ENCODE measurements at places on chromosomes 1 and 21. TPM values are rescaled to one million over a fixed set of nuclear protein-coding genes. Genes with fewer than 3 reads are reported as not detected.

NTMT2 gene
- not detected for total RNA-seq

MXRA8 gene
- 1.2 TPM for total RNA-seq

GRCh38 chr1:160161965-160162705 lies 10.7 kb downstream of the ATP1A4 start:
- no peaks in the 10 kb centered on the region for H3K36me3 ChIP-seq
- H3K4me1 ChIP-seq = peaks cover 9% of the 10 kb centered on the region
- H3K27ac ChIP-seq = no peak overlapping the region
- peaks cover 32% of the 10 kb centered on the region for H3K27me3 ChIP-seq

- H3K4me3 ChIP-seq = no peak overlapping the region
- H3K4me1 ChIP-seq = peaks cover 2% of the 10 kb centered on the region
- H3K27me3 ChIP-seq = peaks cover 58% of the 10 kb centered on the region
- no peak for DNase-seq
- H3K36me3 ChIP-seq = no peaks in the 10 kb centered on the region
- no peak overlapping the region for H3K27ac ChIP-seq
Observed at GRCh38 chr1:38508232-38508631, 351.3 kb downstream of the RRAGC start.

DNA sequence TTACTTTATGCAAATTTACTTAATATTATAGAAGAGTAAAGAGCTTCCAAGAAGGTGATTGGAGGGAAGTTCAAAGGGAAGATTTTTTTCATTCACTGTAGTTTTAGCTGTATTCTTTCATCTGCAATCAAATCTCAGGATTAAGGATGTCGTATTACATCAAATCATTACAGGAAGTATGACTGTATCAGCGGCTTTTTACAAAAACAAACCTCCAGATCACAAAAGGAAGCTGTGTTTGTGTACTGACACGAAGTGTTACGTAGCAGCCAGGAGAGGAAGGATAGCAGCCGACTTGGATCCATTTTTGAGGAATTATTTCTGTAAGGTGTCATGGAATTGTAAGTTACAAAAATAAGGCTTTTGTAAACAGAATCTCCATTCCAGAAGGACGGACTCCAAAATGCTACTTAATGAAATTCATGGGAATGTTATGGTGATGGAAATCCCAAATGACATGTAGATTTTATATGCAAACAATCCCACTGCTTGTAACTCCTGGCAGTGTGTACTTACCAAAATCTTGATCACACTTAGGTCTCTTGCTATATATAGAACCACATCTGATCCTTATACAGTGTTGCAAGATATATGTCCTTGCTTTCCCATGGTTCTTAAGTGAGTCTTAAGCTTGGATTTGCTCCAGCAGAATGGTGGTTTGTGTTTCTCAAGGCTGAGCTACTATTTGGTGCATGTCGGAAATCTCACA lies 49.8 kb downstream of the KCNJ15 start:
- no peaks in the 10 kb centered on the region for H3K36me3 ChIP-seq
- H3K4me1 ChIP-seq = peaks cover 3% of the 10 kb centered on the region
- peaks cover 3% of the 10 kb centered on the region for H3K27me3 ChIP-seq
- DNase-seq = no peak

OR2T29 gene
- not detected for total RNA-seq

Measured in activated naive CD8-positive, alpha-beta T cell treated with anti-CD3 and anti-CD28 coated beads, Interleukin-2, amount 10 ng/mL, durations not matched to agents 7 days and 5 days (primary cell).